Testis (tissue), 5 donors: ENCODE measurements at places on chromosomes 7 and 10. TPM values are rescaled to one million over a fixed set of nuclear protein-coding genes. Genes with fewer than 3 reads are reported as not detected.

OPN4 gene
- 0.19 TPM for total RNA-seq

DNA sequence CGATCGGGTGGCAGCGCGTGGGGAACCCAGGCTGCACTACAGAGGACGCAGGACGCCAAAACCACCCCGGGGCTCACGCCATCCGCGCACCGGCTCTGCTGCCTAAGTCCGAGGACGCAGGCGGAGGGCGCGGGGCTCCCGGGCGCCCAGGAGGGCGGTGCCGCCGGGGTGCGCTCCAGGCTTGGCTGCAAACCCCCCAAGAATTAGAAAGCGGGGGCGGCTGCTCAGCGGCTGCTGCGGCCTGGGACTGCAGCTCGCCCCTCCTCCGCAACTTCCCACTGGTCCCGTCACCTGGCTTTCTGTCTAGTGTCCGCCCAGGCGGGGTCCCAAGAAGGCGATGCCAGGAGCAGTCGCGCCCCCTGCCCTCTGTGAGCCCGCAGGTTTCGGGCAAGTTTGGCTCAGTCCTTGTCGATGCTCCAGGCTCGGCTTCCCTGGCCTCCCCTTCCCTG, 1.7 kb upstream of the POU6F2 start:
- H3K27me3 ChIP-seq = no peaks in the 10 kb centered on the region
- no peaks in the 10 kb centered on the region for H3K36me3 ChIP-seq
- H3K4me3 ChIP-seq = no peak overlapping the region
- H3K27ac ChIP-seq = no peak overlapping the region
- no peaks in the 10 kb centered on the region for H3K4me1 ChIP-seq

- H3K4me3 ChIP-seq = no peak overlapping the region
- H3K36me3 ChIP-seq = no peaks in the 10 kb centered on the region
- H3K4me1 ChIP-seq = no peaks in the 10 kb centered on the region
- no peaks in the 10 kb centered on the region for H3K27me3 ChIP-seq
- H3K27ac ChIP-seq = no peak overlapping the region
Observed at GRCh38 chr10:117294039-117294645, 53.2 kb downstream of the SLC18A2 start.

GRCh38 chr7:68787566-68787965, 810.7 kb upstream of the AUTS2 start:
- H3K27ac ChIP-seq = no peak overlapping the region
- no peaks in the 10 kb centered on the region for H3K4me1 ChIP-seq
- H3K27me3 ChIP-seq = no peaks in the 10 kb centered on the region
- H3K4me3 ChIP-seq = no peak overlapping the region
- H3K36me3 ChIP-seq = no peaks in the 10 kb centered on the region
- DNase-seq = no peak

HYAL4 gene
- 6.8 TPM for total RNA-seq

GNGT1 gene
- total RNA-seq = not detected

CDK14 gene
- 18.9 TPM for total RNA-seq
